ENCODE measurements at places on chromosomes 16 and 17. TPM values are rescaled to one million over a fixed set of nuclear protein-coding genes. Genes with fewer than 3 reads are reported as not detected.

Gene ARHGDIG
- 0.60 TPM for total RNA-seq

Gene CDIPT
- 56.8 TPM for total RNA-seq

Gene CLEC18C
- 0.14 TPM for total RNA-seq

Gene BICDL2
- total RNA-seq: 18.6 TPM

Gene OTOA
- total RNA-seq: not detected

Gene SDR42E2
- total RNA-seq: not detected
